ENCODE measurements at places on chromosomes 7 and 10.

DNA sequence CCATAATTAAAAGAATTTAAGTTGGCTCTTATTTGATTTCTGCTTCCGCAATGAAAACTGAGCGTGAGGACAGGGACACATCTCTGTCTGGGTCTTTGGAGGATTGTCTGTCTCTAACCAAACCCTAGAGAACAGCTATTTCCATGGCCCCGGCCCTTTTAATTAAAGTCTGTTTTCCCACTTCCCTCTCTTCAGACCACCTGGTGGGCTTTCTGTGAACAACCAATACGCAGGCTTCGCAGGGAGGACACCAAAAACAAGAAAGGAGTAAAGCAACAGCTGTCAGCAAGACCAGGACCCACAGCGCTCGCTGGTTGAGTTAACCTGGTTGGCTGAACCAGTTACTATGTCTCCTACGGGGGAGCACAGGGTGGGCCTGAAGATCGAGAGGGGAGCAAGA is 217.1 kb upstream of the FRMD4A start:
- no peak for DNase-seq

- no peak for DNase-seq
Measured at GRCh38 chr7:50595491-50596102, 30.4 kb upstream of the DDC start.

GRCh38 chr10:16570731-16571130 is 49.1 kb upstream of the C1QL3 start:
- no peak for DNase-seq

- DNase-seq: no peak
Measured at GRCh38 chr10:84783909-84784308, 455.5 kb downstream of the CCSER2 start.

- no peak for DNase-seq
Measured at GRCh38 chr7:36781011-36781738, 56.9 kb upstream of the AOAH start.

DNA sequence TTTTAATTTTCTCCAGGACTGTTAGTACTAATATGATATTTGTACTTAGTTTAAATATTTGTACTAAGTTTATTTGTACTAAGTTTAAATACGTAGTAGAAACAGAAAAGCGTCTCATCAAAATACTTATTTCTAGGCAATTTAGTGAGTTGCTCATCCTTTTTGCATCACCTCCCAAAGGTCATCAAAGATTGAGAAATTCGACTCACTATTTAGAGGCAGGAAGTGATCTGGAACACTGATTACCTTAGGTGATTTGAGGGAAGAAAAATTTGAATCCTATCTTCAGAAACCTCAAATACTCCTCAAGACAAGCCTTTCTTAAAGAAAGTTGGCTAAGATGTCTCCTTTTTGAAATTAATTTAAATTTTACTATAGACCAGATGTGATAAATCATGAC is 14.5 kb downstream of the WNT16 start:
- no peak for DNase-seq

DNA sequence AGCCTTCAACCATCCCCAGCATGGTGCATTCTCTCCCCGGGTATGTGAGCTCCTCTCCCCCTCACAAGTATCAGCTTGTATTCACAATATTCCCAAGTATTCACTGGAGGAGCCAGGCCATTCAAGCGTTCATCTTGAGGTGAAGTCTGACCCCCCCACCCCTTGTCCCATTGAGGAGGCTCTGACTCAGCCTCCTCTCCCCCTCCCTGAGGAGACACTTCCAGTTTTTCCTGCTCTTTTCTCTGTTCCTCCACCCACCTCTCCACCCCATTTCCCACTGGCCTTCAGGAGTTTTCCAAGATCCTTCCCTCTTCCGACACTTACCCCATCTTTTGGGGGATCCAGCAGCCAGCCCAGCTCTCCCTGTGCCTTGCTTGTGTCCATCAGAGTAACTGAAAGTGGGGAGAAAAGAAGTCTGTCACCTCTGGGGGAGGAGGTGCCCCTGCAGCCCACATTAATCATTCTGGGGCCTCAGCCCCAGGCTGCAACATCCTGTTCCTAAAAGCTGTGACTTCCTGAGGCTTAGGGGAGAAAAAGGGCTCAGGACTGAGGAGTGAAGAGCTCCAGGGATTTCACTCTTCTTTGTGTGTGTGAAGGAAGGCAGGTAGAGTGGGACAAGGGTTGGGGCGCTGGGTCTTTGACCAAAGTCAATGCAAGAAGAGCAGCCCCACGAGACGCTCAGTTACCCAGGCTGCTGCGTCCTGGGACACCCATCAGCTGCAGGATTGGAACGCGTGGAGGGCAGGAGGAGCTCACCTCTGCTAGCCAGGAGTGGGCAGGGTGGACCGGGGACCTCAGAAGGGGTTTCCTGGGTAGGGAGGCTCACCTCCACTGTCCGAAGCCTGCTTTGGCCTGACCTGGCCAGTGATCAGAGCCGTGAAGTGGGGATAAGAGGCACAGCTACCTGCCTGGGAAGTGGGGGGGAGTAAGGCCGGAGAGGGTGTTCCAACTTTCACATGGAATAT is 1.1 kb downstream of the EPHA1 start:
- no peak for DNase-seq

- no peak for DNase-seq
Measured at GRCh38 chr10:58157076-58157766, 110.5 kb downstream of the IPMK start.

DNA sequence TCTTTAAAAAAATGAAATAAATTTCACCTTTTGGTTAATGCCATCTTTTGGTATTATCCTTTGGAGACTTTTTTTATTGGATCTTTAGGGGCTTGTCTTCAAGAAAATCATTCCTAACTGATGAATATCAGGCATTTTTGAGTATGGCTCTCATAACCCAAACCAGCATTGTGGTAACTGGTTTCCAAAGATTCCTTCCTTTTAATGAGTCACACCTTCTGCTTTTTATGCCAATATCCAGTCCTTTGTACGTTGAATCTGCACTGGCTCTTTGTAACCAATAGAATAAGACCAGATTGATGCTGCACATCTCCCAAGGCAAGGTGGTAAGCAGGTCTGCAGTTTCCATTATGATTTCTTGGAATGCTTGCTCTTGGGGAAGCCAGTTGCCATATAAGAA is 89.1 kb downstream of the GPR158 start:
- DNase-seq: no peak

DNA sequence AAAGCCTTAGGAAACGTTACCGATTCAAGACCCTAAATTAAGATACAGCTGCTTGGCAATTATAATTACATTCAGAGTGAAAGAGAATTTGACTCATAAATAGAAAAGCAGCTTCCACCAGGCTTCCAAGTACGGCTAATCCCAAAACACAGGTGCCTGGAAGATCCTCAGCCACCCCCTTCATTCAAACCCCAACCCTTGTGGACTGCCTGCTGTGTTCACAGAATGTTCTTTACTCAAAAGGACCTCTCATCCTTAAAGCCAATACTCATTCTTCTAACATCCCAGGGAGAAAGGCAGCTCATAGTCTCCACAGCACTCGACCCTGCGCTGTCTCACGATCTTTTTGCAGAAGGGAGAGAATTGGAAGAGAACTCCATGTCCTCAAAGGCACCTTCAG is 32.9 kb downstream of the RNF32 start:
- DNase-seq: no peak

GRCh38 chr7:30502470-30503251 is 2.0 kb downstream of the GGCT start:
- DNase-seq: no peak

GRCh38 chr10:43961523-43962345 is 313.1 kb upstream of the ZNF32 start:
- peak; percentile 5 for DNase-seq

DNA sequence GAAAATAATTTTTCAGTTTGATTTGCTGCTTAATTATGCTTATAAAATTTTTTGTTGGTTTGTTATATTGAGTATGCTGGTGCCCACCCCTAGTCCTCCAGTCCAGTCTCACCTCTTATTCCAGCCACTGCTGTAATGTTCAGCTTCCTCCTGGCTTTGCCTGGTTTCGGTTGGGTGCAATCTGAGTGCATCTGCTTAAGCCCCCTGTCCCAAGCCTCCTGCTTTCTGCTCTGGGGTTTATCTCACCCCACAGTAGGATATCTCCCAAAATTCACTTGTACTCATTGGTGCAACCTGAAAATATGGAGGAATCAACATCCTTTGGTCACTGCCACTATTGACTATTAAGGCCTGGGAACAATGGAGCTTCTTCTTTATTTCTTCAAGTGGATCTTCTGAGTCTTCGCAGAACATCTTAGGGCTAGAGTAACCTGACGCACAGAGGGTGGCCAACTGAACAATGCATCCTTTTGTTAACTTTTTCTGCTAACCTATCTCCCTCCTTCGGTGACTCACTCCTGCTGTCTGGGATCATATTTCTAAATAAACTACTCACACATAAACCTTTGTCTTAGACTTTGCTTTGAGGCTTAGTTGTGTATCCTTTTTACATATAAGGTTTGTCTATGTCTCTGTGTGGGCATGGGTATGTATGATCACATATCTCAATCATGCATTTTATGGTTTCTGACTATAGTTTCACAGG is 19.1 kb upstream of the SOSTDC1 start:
- DNase-seq: no peak

DNA sequence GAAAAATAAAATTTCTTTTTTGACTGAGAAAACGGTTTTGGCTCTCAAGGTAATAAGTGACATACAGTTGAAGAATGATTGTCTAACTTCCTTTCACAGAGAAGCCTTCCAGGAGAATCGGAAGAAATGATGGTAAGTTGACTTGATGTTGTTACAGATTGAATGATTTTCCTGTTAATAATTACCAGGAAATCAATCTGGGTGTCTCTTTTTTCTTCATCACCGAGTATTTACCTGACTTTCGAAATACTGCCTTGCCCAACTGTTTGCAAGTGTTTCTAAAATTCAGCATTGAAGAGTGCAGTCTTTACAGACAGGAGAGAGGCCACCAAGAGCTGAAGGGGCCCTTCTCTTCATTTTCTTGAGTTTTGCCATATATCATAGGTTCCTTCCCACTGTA is 4.0 kb downstream of the ITIH2 start:
- no peak for DNase-seq

DNA sequence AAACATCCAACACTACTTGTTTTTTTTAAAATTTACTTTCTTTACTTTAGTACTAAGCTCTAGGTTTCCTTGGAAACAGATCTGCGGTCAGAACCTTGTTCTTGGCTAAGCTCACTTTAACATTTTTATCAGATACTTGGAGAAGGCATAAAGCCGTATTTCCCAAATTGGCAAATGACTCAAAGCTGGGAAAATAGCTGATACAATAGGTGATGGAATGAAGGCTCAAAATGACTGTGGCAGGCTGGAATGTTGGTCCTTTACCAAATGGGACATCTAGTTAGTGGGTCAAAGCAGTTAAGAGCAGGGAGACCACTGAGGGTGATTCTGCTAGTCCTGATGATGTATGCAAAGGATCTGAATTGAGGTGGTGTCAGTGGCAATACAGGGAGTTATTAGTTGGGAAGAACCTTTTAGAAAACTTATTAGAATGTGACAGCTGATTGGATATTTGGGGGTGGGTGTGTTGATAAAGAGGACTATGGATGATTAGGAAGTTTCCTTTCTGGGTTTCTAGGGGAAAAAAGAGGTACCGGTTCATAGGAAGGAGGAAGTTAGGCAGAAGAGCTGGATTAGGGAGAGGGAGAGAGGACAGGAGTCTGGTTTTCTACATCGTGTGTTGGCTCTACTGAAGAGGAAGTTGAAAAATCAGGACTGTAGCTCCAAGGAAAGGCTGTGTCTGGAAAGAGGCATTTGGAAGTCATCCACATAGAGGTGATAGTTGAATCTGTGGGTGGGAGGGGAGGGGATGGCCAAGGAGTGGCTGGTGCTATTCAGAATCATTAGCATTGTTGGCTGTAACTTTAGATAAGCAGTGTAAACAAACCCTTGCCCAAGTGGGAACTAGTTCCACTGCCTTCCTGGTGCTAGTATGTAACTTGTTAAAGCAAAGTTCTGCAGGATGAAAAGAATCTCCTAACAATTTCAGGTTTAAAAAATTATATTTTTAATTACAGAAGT is 13.1 kb downstream of the PLCE1 start:
- DNase-seq: peak; percentile 32

DNA sequence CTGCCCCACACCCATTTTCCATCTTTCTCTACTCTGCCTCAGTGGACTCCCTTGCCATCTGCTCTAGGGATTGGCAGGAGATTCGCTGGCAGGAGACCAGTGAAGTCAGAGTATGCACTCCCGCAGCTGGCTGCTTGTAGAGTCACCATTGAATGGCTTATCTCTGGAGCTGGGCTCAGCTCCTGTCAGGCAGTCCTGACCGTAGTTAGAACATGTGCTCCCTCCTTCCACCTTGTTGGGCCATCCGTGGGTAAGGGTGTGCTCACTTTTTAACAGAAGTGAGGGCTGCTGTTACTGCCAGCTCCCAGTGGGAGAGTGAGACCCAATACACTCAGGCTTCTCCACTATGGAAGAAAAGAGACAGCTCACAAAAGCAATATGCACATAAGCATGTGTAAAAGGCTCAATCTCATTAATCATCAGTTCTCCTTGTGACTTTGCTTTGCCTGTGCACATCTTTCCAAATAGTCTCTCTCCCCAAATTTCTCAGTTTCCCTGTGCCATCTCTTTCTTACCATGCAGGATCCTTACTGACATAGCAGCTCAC is 773.3 kb downstream of the GRID1 start:
- no peak for DNase-seq

- no peak for DNase-seq
Measured at GRCh38 chr10:71211053-71211452, 1.3 kb upstream of the UNC5B start.
